Activated CD8-positive, alpha-beta T cell treated with anti-CD3 and anti-CD28 coated beads, Interleukin-2, amount 10 ng/mL, durations not matched to agents 7 days and 5 days (primary cell): ENCODE measurements at places on chromosomes 11 and 22. TPM values are rescaled to one million over a fixed set of nuclear protein-coding genes. Genes with fewer than 3 reads are reported as not detected.

The MRGPRX4 gene
- total RNA-seq: not detected

DNA sequence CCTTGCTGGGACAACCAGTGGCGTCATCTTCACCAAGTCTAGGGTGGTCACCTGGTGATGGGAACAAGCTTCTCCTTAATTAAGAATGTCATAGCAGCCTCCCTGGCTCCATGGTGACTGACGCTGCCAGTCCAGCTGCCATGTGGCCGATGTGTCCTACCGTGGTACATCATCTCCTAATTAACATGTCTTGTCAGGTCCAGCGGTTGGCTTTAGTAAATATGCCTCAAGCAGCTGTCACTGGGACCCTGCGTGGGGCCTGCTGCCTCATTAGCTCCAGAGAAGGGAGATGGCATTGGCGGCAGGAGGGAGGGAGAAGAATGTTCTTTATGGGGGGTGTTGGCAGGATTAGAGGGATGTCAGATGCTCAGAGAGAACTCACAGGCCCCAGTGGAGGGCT lies 271.9 kb downstream of the ST3GAL4 start:
- no peaks in the 10 kb centered on the region for H3K4me1 ChIP-seq
- no peaks in the 10 kb centered on the region for H3K36me3 ChIP-seq
- H3K27me3 ChIP-seq: peaks cover 3% of the 10 kb centered on the region
- H3K4me3 ChIP-seq: no peak overlapping the region
- DNase-seq: no peak

GRCh38 chr22:25360891-25361645 lies 141.6 kb downstream of the CRYBB2 start:
- H3K27ac ChIP-seq: no peak overlapping the region
- no peak for DNase-seq
- no peaks in the 10 kb centered on the region for H3K27me3 ChIP-seq
- peaks cover 4% of the 10 kb centered on the region for H3K4me1 ChIP-seq

- H3K27ac ChIP-seq: peak overlapping the region; percentile 48
- peaks cover 37% of the 10 kb centered on the region for H3K27me3 ChIP-seq
- peaks cover 10% of the 10 kb centered on the region for H3K4me1 ChIP-seq
These were observed 1.4 kb downstream of the NEFH start for GRCh38 chr22:29481265-29482000.

GRCh38 chr22:39384750-39385480 lies 14.7 kb upstream of the TAB1 start:
- H3K4me1 ChIP-seq: peaks cover 13% of the 10 kb centered on the region
- peaks cover 6% of the 10 kb centered on the region for H3K27me3 ChIP-seq
- no peak for DNase-seq
- no peaks in the 10 kb centered on the region for H3K36me3 ChIP-seq

DNA sequence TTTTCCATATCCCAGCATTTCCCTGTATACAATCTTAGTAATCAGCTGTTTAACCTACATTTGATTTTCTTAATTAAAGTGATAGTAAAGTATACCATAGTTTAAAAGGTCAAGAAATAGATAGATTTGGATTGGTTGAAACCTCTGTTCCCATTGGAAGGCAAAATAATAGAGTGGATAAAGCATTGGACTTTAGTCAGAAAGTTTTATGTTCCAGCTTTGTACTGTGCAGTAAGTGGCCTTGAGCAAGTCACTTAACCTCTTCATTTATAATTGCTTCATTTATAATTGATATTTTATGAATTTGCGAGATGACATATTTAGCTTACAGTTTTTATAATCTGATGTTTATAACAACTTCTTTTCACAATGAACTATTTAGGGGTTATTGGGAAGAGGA lies 3.6 kb downstream of the ZFP91 start:
- no peak for DNase-seq
- H3K36me3 ChIP-seq: peaks cover 38% of the 10 kb centered on the region
- H3K27ac ChIP-seq: no peak overlapping the region
- peak overlapping the region; percentile 12 for H3K4me3 ChIP-seq
- H3K4me1 ChIP-seq: peaks cover 39% of the 10 kb centered on the region
- no peaks in the 10 kb centered on the region for H3K27me3 ChIP-seq

- H3K27me3 ChIP-seq: no peaks in the 10 kb centered on the region
- H3K27ac ChIP-seq: no peak overlapping the region
- no peak for DNase-seq
- H3K4me3 ChIP-seq: no peak overlapping the region
- H3K4me1 ChIP-seq: no peaks in the 10 kb centered on the region
These were observed 52.0 kb downstream of the KCNJ1 start for GRCh38 chr11:128814856-128815705.

DNA sequence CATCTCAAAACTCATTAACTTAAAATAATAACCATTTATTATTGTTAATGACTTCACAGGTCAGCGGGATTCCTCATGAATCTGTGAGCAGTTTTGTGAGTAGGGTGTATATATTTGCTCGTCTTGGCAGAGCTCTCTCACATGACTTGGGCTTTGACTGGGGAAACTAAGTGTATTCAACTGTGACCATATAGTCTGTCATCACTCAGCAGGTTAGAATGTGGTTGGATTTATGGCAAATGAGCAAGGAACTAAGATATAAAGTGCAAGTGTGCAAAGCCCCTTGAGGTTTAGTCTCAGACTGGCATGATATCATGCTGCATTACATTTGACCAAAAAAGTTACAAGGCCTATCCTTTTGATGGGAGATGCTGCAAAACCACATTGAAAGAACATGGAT lies 254.8 kb downstream of the CNTN5 start:
- DNase-seq: no peak
- H3K27ac ChIP-seq: no peak overlapping the region
- H3K36me3 ChIP-seq: no peaks in the 10 kb centered on the region
- no peak overlapping the region for H3K4me3 ChIP-seq
- no peaks in the 10 kb centered on the region for H3K27me3 ChIP-seq
- H3K4me1 ChIP-seq: no peaks in the 10 kb centered on the region

The CHRM1 gene
- not detected for total RNA-seq

The HMGXB4 gene
- total RNA-seq: 34.0 TPM

The SEC14L2 gene
- 13.1 TPM for total RNA-seq

DNA sequence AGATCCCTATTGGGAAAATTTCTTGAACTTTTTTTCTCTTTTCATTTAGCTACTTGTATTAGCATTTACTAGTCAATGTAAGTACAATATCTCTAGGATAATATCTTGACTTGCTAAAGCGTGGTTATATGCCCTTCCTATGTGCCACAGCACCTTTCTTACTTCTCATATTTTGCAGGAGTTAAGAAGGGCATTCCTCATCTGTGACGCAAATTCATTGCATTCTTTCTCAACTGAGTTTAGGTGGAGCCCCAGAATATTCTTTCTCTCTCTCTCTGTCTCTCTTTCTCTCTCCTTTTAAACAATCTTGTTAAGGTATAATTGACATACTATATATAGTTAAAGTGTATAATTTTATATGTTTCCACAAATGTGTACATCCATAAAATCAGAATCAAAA lies 266.1 kb downstream of the RAB38 start:
- no peak overlapping the region for H3K27ac ChIP-seq
- H3K36me3 ChIP-seq: no peaks in the 10 kb centered on the region
- H3K4me1 ChIP-seq: no peaks in the 10 kb centered on the region
- no peaks in the 10 kb centered on the region for H3K27me3 ChIP-seq
- H3K4me3 ChIP-seq: no peak overlapping the region

GRCh38 chr11:69339041-69339733 lies 45.2 kb downstream of the MYEOV start:
- no peaks in the 10 kb centered on the region for H3K27me3 ChIP-seq
- DNase-seq: peak; percentile 19
- peaks cover 37% of the 10 kb centered on the region for H3K4me1 ChIP-seq
- H3K27ac ChIP-seq: peak overlapping the region; percentile 50

DNA sequence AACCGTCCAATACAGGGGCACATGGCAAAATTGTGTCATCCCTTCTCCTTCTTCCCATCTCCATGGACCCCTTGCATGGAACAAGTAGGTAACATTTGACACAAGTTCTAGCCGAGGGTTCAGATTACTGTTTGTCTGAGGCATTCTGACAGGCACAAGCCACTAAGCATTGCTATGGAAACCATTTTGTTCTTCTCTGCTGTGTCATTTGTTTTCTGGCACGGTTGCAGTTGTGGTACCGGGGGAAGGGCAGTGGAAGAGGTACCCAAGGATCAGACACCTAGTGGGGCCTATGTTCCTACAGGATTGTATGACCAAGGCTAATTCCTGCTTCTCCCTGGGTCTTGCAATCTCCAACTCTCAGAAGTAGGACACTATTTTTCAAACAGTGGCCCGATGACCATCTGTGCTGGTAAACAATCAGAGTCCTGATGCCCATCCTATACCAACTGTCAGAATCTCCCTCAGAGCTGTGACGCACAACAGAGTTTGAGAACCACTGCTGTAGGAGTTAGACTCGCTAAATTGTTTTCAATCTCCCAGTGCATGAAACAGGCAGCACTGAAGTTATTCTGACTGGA lies 69.3 kb downstream of the KCNC1 start:
- H3K36me3 ChIP-seq: no peaks in the 10 kb centered on the region
- H3K27me3 ChIP-seq: no peaks in the 10 kb centered on the region
- DNase-seq: no peak

DNA sequence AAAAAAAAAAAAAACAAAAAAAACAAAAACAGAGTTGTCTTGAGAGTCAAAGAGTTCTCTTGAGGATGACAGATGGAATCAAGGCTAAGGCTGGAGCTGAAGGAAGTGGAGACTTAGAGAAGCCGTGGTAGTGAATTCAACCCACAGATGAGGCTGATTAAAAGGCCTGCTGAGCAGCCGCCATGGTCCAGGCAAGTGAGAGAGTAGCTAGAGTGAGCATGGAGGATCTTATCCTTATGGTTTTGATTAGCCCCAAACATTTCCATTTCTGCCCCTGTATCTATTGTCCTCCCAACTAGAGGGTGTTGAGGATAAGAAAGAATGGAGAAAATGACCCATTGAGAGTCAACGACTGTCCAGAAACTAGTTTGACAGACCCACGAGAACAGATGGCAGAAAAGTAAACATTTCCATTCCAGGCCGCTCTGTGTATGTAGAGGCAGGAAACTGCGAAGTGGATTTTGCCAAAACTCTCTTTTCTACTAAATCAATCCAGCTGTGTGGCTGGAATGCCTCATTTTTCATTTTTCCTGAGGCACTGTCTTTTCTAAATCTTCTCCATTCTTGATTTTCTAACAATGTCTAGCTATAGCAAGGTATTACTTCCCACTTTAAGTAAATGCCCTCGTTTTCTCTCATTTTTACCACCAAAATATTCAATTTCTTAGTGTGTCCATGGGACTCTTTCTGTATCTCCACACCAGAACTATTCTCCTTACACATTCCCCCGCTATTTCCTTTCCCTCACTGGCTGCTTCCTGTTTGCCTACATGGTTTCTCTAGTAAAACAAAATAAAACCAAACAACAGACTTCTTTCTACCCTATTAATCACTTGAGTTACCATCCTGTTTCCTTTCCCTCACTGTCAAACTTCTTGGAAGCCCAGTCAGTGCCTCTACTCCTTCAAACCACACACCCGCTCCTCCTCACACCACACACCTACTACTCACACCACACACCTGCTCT lies 5.4 kb upstream of the MMP8 start:
- no peaks in the 10 kb centered on the region for H3K4me1 ChIP-seq
- peaks cover 10% of the 10 kb centered on the region for H3K27me3 ChIP-seq
- no peaks in the 10 kb centered on the region for H3K36me3 ChIP-seq
- no peak for DNase-seq
- H3K27ac ChIP-seq: no peak overlapping the region

DNA sequence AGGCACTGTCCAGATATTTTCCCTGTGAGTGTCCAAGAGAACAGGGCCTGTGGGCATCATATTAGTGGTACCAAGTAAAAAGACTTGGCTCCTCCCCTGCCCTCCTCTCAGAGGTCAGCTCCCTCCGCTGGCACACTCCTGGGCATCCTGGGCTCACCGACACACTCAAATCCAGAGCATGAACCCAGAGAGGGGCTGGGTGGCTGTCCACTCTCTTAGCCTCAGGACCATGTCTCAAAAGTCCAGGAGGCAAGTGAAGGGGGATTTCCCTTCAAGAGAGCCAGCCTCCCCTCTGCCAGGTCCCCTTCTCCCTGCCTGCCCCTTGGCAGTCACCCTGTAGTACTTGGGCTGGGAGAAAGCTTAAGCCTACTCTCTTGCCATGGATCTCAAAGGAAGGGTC lies 10.3 kb downstream of the BCL9L start:
- H3K27ac ChIP-seq: peak overlapping the region; percentile 96
- H3K36me3 ChIP-seq: peaks cover 37% of the 10 kb centered on the region
- no peaks in the 10 kb centered on the region for H3K27me3 ChIP-seq
- DNase-seq: no peak

GRCh38 chr22:24120044-24120443 lies 61.2 kb upstream of the SUSD2 start:
- H3K4me3 ChIP-seq: no peak overlapping the region
- no peak overlapping the region for H3K27ac ChIP-seq
- DNase-seq: no peak
- peaks cover 46% of the 10 kb centered on the region for H3K36me3 ChIP-seq
- H3K27me3 ChIP-seq: no peaks in the 10 kb centered on the region

The RASSF7 gene
- 36.1 TPM for total RNA-seq

GRCh38 chr11:62786318-62787004 lies 741 bp upstream of the TMEM179B start:
- no peaks in the 10 kb centered on the region for H3K27me3 ChIP-seq
- peak; percentile 91 for DNase-seq
- H3K27ac ChIP-seq: peak overlapping the region; percentile 91
- peaks cover 60% of the 10 kb centered on the region for H3K36me3 ChIP-seq
- H3K4me3 ChIP-seq: peak overlapping the region; percentile 79

GRCh38 chr22:32200752-32201151 lies 4.1 kb downstream of the RFPL2 start:
- DNase-seq: peak; percentile 56
- no peak overlapping the region for H3K27ac ChIP-seq
- H3K27me3 ChIP-seq: peaks cover 41% of the 10 kb centered on the region
- H3K36me3 ChIP-seq: no peaks in the 10 kb centered on the region

- no peak overlapping the region for H3K27ac ChIP-seq
- no peak for DNase-seq
- H3K4me3 ChIP-seq: no peak overlapping the region
- no peaks in the 10 kb centered on the region for H3K4me1 ChIP-seq
These were observed 34.1 kb downstream of the LINC01488 start for GRCh38 chr11:69515271-69516245.

DNA sequence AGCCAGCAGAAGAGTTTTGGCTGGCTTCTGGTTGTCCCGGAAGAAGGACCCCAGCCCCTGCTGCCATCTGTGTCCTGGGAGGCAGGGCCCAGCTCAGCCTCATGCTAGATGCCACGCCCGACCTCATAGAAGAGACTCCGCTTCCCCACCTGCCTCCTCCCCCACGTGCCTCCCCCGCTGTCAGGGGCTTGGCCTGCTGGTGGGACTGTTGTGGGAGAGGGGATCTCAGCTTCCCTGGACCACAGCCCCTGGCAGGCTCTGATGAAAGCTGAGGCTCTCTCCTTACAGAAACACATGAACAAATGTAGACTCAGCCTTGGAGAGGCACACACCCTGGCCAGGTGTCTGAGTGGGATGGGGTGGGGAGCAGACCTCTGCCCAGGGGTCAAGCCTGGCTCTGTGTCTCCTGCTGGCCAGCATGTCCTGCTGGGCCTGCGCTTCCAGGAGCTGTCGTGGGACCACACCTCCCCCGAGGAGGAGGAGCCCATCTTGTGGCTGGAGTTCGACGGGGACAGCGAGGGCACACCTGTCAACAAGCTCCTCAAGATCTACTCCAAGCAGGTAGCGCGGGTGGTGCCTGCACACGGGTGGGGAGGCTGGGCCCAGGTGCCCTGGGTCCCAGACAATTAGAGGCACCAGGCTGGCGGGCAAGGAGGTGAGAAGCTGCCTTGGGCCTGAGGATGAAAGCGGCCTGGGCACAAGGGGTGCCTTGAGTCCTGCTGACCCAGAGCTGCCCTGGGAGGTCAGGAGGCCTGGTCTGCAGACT lies 14.1 kb downstream of the FRMD8 start:
- H3K4me1 ChIP-seq: peaks cover 4% of the 10 kb centered on the region
- peaks cover 36% of the 10 kb centered on the region for H3K36me3 ChIP-seq
- H3K27me3 ChIP-seq: no peaks in the 10 kb centered on the region
- DNase-seq: no peak
